ENCODE measurements at places on chromosomes 7 and 10.
A peak's percentile ranks its signal among the peaks of the same experiment; 100 is the strongest.

GRCh38 chr7:80259-81067, 111.9 kb upstream of the FAM20C start:
- DNase-seq, result no peak

GRCh38 chr10:101000915-101001658, 1.5 kb downstream of the LZTS2 start:
- DNase-seq, result peak; percentile 90

- DNase-seq, result no peak
Measured at GRCh38 chr10:131003455-131003854, 308.1 kb downstream of the TCERG1L start.

GRCh38 chr7:143361552-143362130, 872 bp downstream of the FAM131B start:
- no peak for DNase-seq

DNA sequence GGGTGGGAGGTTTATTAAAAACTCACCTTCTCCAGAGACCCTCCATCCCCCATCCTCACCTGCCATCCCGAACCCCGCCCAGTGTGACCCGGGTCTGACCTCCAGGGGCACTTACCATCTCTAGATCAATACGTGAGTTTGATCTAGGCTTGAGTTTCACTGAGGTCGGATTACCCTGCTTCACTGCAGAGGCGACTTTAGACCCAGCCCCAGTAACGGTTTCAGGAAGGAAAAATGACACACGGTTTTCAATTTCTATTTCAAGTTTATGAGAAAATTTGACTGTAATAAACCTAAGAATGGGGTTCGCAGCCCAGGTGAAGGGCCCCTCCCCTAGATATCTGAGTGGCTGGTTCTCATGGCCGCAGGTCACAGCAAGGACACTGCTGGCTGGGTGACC, 33.1 kb downstream of the RCC1L start:
- DNase-seq, result no peak
